ENCODE measurements at places on chromosomes 5 and 9.

DNA sequence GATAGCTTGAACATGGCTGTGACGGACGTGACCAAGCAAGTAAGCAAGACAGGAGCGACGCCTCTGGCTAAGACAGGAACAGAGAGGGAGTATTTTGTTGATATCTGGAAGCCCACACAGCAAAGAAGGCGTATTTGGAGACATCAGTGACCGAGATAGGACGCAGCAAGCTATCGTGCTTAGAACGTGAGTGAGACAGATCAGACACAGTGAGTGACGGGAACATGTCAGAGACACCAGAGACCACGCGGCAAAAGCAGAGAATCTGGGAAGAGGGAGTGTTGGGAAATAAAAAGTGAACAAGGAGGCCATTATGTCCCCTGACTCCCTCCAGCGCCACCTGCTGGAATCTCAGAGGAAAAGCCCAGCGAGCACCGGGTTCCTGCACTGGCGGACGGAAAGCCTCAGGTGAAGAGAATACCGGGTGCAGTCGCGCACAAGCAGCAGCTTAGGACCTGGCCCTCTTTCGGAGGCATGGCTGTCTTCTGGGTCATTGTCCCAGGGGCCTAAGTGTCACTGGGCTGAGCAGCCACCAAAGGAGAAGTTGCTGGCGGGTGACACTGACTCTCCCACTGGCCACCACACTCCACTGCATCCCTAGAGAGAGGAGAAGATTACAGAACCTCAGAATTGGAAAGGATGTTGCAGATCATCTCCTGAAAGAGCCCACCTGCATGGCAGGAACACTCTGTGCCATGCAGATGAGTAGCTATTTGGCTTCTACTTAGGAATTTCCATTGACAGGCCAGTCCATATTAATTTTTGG lies 99.1 kb downstream of the FBXO38 start:
- DNase-seq = peak; percentile 24

DNA sequence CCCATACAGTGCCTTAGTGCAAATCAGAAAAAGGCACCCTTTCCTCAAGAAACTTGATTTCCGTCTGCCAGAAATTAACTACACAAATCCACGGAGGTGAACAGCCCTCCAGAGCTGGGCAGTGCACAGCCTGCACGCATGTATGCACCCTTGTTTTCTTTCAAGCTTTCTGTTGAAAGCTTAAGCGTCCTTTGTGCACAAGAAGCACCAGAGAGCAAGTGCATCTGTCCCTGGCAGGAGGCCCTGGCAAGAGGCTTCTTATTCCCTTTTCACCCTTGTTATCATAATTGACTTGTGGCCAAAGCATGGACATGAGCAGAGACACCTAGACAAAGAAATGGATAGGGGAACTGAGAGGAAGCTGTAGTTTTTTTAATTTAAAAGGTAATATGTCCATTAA lies 47.4 kb upstream of the ATG10 start:
- DNase-seq = no peak

DNA sequence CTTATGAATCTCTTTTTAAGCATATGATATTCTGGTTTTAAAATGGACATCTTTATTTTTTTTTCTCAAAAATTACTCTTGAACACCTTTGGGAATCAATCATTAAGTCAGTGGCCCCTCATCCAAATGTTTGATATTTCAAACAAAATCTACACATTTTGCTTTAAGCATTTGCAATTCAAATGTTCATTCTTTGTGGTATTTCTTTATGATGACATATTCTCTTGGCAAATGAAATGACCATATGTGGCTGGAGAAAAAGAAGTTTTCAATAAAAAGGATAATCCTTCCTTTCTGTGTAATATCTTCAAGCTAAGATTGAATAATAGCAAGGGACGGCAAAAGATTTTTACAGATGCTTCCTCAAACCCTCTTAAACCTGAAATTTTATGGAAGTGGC lies 420.8 kb downstream of the MTRR start:
- DNase-seq = no peak

- no peak for DNase-seq
Observed at GRCh38 chr9:135073741-135074305, 13.6 kb upstream of the OLFM1 start.

DNA sequence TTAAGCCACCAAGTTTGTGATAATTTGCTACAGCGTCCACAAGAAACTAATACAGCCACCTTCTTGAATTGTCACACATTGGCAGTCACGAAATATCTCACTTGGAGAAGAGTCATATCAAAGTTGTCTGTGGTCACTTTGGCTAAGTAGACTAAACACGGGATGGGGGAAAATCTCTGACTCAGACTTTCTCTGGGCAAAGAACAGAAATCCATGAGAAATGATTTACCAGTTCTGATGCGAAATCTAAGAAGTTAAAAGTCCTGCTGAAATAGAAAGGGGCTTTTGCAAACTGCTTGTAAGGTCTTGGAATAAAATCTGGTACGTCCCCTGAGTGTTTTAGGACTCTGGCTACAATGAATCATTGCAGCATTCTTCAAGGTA lies 158.4 kb downstream of the COL23A1 start:
- no peak for DNase-seq

DNA sequence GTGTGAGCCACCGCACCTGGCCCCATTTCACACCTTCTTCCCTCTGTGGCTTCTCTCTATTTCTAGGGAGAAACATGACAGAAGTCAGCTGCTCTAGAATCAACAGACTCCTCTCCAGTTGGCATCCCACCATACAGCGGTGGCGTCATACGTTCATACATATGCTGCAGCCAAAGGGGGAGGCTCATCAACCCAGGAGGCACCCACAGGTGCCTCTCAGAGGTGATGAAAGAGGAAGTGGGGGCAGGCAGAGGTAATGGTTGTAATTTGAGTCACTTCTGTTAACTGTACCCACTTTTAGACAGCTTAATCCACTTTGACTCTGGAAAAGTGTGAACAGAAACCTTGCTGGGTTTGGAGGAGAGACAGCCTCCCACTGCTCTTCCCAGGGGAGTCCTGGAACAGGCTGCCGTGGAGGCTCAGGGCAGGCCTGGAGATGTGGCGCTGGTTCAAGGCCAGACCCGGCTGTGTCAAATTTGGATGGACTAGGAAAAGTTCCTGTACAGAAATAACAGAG lies 47.3 kb upstream of the SUB1 start:
- DNase-seq = no peak

- no peak for DNase-seq
Observed at GRCh38 chr9:34475097-34475496, 16.5 kb downstream of the DNAI1 start.

GRCh38 chr5:25892211-25892610 lies 1146.2 kb downstream of the CDH9 start:
- no peak for DNase-seq

GRCh38 chr5:78903353-78903752 lies 81.8 kb downstream of the ARSB start:
- DNase-seq = no peak

- no peak for DNase-seq
Observed at GRCh38 chr9:72857624-72857996, 95.2 kb downstream of the ALDH1A1 start.

- DNase-seq = no peak
Observed at GRCh38 chr5:140239461-140239860, 63.4 kb downstream of the PFDN1 start.

GRCh38 chr5:24376210-24376609 lies 268.6 kb downstream of the CDH10 start:
- no peak for DNase-seq
